ENCODE measurements at places on chromosomes 6 and 20.

DNA sequence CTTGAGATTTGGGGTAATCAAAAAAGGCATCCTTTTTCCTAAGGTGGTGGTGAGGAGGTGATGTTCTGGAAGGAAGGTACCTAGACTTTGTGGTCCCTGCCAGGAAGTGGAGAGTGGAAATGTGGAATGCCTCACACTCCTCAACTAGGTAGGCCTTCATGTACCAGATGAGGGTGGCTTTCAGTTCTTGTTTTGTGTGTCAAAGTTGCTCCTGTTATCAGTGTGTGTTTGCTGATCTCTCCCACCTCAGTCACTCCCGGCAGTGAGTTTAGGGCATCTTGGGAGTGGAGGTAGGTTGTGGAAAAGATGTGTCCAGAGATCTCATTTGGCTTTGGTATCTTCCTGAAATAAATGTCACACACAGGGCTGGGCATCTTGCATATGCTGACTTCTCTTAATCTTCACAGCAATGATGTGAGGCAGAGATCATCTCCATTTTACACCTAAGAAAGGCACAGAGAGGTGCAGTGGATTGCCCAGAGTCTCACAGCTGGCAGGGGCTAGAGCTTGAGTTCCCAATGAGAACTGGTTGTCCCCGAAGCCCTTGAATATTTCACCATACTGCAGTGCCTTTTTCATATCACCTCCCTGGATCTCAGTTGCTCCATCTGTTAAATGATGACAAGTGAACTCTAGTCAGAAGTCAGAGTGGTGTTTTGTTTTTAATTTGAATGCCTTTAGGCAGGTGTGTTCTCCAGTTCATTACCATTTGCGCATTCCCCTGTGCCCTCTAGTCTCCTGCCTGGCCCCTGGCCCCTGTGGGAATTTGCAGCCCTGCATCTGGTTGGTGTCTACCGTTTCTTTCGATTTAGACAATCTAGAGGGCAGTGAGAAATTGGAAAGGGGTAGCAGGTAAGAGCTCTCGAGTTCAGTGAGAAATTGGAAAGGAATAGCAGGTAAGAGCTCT lies 2.9 kb downstream of the PKIG start:
- DNase-seq, result no peak

- no peak for DNase-seq
Observed at GRCh38 chr20:9627219-9627618, 112.8 kb downstream of the LAMP5 start.

- no peak for DNase-seq
Observed at GRCh38 chr6:126300126-126300525, 39.8 kb upstream of the CENPW start.

- DNase-seq, result no peak
Observed at GRCh38 chr6:22737331-22737730, 168.0 kb downstream of the HDGFL1 start.

GRCh38 chr20:51500936-51501335 lies 41.6 kb downstream of the NFATC2 start:
- DNase-seq, result peak; percentile 31

GRCh38 chr6:43318011-43318410 lies 9.4 kb upstream of the CRIP3 start:
- no peak for DNase-seq
